T-helper 1 cell treated with Interleukin-12 subunit alpha and Interleukin-12 subunit beta and Interleukin-4 antibody, amounts not matched to agents 30 ng/mL and 1 ng/mL, for 36 hours (primary cell): ENCODE measurements at places on chromosomes 7 and 10. TPM values are rescaled to one million over a fixed set of nuclear protein-coding genes. Genes with fewer than 3 reads are reported as not detected.

The RNF148 gene
- not detected in 2 replicates for total RNA-seq

The CPA2 gene
- not detected in 2 replicates for total RNA-seq

The ATG9B gene
- 6.9 and 7.2 TPM in 2 replicates for total RNA-seq

The ITGA8 gene
- total RNA-seq: not detected in 2 replicates

The DYDC2 gene
- not detected in 2 replicates for total RNA-seq

The CFAP46 gene
- not detected in 2 replicates for total RNA-seq
